ENCODE measurements at places on chromosomes 16 and 17. TPM values are rescaled to one million over a fixed set of nuclear protein-coding genes. Genes with fewer than 3 reads are reported as not detected.

DNA sequence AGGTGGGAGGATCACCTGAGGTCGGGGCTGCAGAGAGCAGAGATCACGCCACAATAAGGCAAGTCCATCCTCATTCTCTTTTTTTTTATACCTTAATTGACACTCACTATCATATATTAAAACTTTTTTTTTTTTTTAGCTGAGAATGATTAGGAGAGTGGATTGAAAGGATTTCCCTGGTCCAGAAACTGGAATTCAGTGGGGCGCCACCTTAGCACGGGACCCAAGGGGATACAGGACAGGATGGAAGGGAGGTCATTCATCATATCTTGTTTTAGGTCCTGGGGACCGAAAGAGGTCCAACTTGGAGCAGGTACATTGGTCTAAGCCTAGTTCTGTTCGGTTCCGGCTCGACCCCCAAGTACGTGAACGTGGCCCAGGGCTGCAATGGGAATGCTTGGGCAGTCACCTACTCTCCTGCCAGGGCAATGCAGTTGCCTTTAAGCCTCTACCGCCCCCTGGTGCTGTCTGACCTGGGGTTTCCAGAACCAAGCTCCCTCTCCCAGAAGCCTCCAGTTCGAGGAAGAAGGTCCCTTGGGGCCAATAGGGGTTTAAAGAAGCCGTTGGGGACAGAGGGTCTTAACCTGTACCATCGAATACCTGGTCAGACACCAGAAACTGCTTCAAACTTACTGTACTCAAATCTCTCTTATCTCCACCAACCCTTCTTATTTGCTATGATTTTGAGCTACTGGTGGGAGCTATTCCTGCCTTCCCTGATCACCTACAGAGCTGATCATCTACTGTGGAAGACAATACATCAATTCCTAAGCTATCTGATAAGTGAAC, 19.9 kb upstream of the GPATCH8 start:
- DNase-seq = peak; percentile 94

Gene TAT
- total RNA-seq = not detected

- DNase-seq = no peak
Measured at GRCh38 chr17:38942696-38943334, 17.4 kb downstream of the LASP1NB start.

Gene RAB11FIP4
- total RNA-seq = 65.1 TPM

GRCh38 chr17:56230660-56231059, 77.4 kb downstream of the ANKFN1 start:
- DNase-seq = no peak

GRCh38 chr16:66935314-66936011, at the start of gene CES2:
Gene CES2, plus strand, starts transcription at chr16:66935516. Its CDS starts 120 bp downstream, at chr16:66935636.
- peak; percentile 21 for DNase-seq

Gene WNK4
- total RNA-seq = 0.54 TPM

Gene KLHL10
- total RNA-seq = 0.42 TPM

- DNase-seq = no peak
Measured at GRCh38 chr17:38910325-38910724, 15.1 kb upstream of the LASP1NB start.

Gene NCOR1
- total RNA-seq = 79.3 TPM

Gene NXN
- 90.4 TPM for total RNA-seq

All from GM23338 (cell line).